ENCODE measurements at places on chromosomes 7 and 10. TPM values are rescaled to one million over a fixed set of nuclear protein-coding genes. Genes with fewer than 3 reads are reported as not detected.

CLCN1 gene
- total RNA-seq = 0.21 TPM

DLX5 gene
- not detected for total RNA-seq

C10orf62 gene
- total RNA-seq = not detected

LRRC4 gene
- 1.3 TPM for total RNA-seq

CDHR1 gene
- total RNA-seq = 0.31 TPM

AGK gene
- 25.5 TPM for total RNA-seq

PAXIP1 gene
- 6.3 TPM for total RNA-seq

CACNB2 gene
- total RNA-seq = not detected

IPMK gene
- total RNA-seq = 3.5 TPM

ASIC3 gene
- 0.84 TPM for total RNA-seq

CPEB3 gene
- total RNA-seq = 1.6 TPM

CPA5 gene
- total RNA-seq = not detected

NPSR1 gene
- not detected for total RNA-seq

ITPRID1 gene
- 0.73 TPM for total RNA-seq

IGFBP3 gene
- 6.7 TPM for total RNA-seq

SPAM1 gene
- not detected for total RNA-seq

PLAC9 gene
- not detected for total RNA-seq

RGS10 gene
- 181 TPM for total RNA-seq

FAM25G gene
- total RNA-seq = not detected

ENTPD1 gene
- total RNA-seq = 30.1 TPM

ST8SIA6 gene
- total RNA-seq = 1.3 TPM

RNF133 gene
- not detected for total RNA-seq

AKR1C2 gene
- total RNA-seq = 0.21 TPM

AQP1 gene
- 0.42 TPM for total RNA-seq

SEC23IP gene
- total RNA-seq = 17.8 TPM

RNLS gene
- 2.4 TPM for total RNA-seq

NKX6-2 gene
- not detected for total RNA-seq

PHKG1 gene
- 3.1 TPM for total RNA-seq

INPP5A gene
- 18.6 TPM for total RNA-seq

MUC3A gene
- not detected for total RNA-seq

TAS2R41 gene
- total RNA-seq = 2.0 TPM

OPALIN gene
- total RNA-seq = not detected

CELF2 gene
- 135 TPM for total RNA-seq

NPY gene
- not detected for total RNA-seq

FAM24B gene
- total RNA-seq = 6.9 TPM

MINDY4 gene
- 0.21 TPM for total RNA-seq

COPS6 gene
- total RNA-seq = 18.4 TPM

CNPY4 gene
- total RNA-seq = 13.3 TPM

LRRN3 gene
- total RNA-seq = 3.8 TPM

HEPACAM2 gene
- not detected for total RNA-seq

OAT gene
- total RNA-seq = 74.1 TPM

MCM10 gene
- total RNA-seq = 0.42 TPM

DNAAF5 gene
- total RNA-seq = 2.9 TPM

FAM131B gene
- 0.84 TPM for total RNA-seq

UPK3BL2 gene
- total RNA-seq = 15.0 TPM

GIMAP8 gene
- total RNA-seq = 4.2 TPM

CD36 gene
- total RNA-seq = 364 TPM

ANKRD7 gene
- total RNA-seq = 0.42 TPM

PILRA gene
- 56.7 TPM for total RNA-seq

VAX1 gene
- total RNA-seq = not detected

HYAL4 gene
- not detected for total RNA-seq

UTF1 gene
- not detected for total RNA-seq

GIMAP5 gene
- total RNA-seq = 102 TPM

EPHB6 gene
- total RNA-seq = 8.3 TPM

NPFFR1 gene
- under 0.01 TPM for total RNA-seq

SLC18A3 gene
- total RNA-seq = 0.10 TPM

CPA4 gene
- 0.21 TPM for total RNA-seq

OR2F1 gene
- total RNA-seq = under 0.01 TPM

Measured in mononuclear cell (primary cell).